Fibroblast of skin of left quadriceps (primary cell): ENCODE measurements at places on chromosomes 2 and 18.

DNA sequence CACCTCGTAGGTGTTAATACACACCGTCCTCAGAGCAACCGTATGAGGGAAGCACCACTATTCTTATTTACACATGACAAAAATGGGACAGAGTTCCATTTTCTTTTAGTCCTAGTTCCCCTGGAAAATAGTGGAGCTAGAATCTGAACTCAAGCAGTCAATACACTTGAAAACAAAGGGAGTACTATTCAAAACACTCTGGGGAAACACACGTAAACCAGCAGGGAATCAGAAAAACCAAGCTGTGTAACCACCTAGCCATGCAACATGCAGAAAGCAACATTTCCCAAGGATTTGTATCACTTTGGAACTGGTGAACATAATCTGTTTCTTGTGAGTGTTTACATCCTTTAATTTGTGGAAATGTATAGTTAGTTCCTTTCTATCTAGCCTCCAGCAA, 208.2 kb downstream of the UBE2E3 start:
- DNase-seq, result no peak

GRCh38 chr2:11101430-11101829, 53.8 kb upstream of the SLC66A3 start:
- no peak for DNase-seq

- no peak for DNase-seq
Observed at GRCh38 chr2:188410504-188411235, 119.0 kb downstream of the GULP1 start.

DNA sequence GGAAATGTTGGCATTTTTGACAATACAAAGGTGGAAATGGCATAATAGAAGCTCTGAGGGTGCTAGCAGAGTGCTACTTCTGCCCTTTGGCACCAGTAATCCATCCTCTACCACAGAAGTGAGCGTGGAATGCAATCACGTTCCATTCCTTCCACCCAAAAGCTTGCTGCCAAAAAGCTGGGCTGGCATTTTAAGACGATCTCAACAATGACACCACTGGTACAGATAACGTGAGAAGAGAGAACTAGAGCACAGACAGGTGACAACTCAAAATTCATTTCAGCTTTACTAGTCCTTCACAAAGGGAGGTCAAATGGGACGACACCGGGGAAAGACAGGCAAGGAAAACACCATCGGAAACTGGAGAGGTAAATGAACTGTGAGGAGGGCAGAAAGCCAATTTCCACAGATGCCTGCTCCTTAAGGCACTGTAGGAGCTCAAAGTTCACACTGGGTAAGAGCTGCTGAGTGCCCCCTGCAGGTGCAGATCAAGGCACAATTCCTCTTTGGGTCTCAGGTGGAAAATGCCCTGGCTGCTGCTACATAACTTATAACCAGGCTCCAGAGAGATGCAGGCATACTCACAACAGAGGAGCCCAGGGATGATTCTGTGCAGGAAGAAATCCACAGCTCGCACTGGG, 50.7 kb upstream of the RNU4ATAC start:
- DNase-seq, result no peak

- DNase-seq, result no peak
Observed at GRCh38 chr2:30223413-30223874, 7.9 kb upstream of the LBH start.
